ENCODE measurements at places on chromosomes 12 and 14. TPM values are rescaled to one million over a fixed set of nuclear protein-coding genes. Genes with fewer than 3 reads are reported as not detected.

Gene KRT78
- total RNA-seq: not detected

DNA sequence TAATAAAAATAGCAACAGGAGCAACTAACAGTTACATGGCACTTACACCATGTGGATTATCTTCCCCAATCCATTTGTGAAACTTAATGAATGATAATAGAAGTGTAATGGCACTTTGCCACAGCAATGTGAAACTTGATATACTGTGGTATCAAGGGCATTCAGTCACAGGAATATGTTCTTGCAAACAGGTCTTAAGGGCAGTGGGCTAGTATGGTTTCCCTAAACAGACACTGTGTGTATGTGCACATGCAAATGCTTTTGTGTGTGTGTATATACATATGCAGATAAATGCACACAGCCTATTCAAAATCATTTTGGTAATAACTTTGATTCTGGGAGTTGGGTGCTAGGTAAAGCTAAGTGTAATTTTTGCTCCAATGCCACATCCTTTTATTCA is 26.2 kb upstream of the ARHGAP5 start:
- no peak for DNase-seq

Gene RPGRIP1
- total RNA-seq: not detected

DNA sequence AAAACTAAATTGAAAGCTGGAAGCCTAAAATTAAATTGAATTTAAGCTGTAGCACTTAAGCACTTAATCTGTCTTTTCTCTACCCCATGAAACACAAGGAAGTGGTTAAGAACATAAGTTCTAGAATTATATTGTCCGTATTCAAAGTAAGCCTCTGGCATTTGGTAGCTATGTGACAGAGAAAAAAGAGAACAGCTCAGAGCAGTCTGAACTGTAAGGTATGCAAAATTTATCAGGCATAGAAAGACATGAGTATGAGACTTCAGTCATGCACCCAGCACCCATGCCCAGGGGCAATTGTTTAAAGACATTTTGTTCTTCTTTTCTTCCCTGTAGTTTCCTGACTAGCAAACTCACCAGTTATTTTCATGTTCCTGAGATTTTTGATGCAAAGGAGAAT is 116.7 kb downstream of the KCNMB4 start:
- no peak for DNase-seq

DNA sequence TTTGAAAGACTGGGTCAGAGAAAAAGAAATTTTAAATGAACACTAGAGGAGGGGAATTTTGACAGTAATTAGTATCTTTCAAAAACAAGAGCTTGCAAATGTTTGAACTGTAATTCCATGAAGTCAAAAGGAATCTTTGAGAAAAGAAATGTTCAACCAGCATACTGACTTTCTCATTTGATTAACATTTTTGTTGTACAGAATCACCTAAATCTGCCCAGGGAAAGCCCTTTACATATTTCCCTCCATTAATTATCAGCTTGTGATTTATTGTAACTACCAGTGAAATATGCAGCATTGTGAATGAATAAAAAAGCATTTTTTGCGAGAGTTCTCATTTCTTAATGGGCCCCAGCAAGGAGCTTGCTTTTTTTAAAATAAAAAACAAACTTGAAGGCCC is 61.2 kb upstream of the CCDC91 start:
- DNase-seq: peak; percentile 12

- DNase-seq: peak; percentile 12
Measured at GRCh38 chr12:10363914-10364814, 25.7 kb downstream of the KLRK1 start.

Gene GPRC5D
- not detected for total RNA-seq

Gene LRRC43
- total RNA-seq: not detected

Gene GARIN6
- not detected for total RNA-seq

DNA sequence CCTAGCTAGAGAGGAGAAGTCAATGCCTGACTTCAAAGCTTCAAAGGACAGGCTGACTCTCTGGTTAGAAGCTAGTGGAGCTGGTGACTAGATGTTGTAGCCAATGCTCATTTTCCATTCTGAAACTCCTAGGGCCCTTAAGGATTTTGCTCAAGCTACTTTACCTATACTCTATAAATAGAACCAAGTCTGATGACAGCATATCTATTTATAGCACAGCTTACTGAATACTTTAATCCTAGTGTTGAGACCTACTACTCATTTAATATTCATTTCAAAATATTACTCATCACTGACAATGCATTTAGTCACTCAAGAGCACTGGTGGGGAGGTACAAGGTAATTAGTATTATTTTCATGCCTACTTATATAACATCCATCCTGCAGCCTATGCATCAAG is 137.2 kb upstream of the PELI2 start:
- DNase-seq: no peak
